ENCODE measurements at places on chromosomes 11 and 22. TPM values are rescaled to one million over a fixed set of nuclear protein-coding genes. Genes with fewer than 3 reads are reported as not detected.

MLC1 gene
- not detected for total RNA-seq

NNMT gene
- 1.7 TPM for total RNA-seq

TAF1D gene
- 165 TPM for total RNA-seq

OR52B6 gene
- not detected for total RNA-seq
